ENCODE measurements at places on chromosomes 11 and 22.

GRCh38 chr22:37741312-37741795 is 44.5 kb downstream of the TRIOBP start:
- no peak for DNase-seq

- no peak for DNase-seq
Measured at GRCh38 chr11:70810133-70810532, 411.8 kb downstream of the CTTN start.

GRCh38 chr11:78987748-78988147 is 413.1 kb upstream of the NARS2 start:
- no peak for DNase-seq

GRCh38 chr11:111814106-111814505 is 47.9 kb upstream of the PPP2R1B start:
- no peak for DNase-seq

DNA sequence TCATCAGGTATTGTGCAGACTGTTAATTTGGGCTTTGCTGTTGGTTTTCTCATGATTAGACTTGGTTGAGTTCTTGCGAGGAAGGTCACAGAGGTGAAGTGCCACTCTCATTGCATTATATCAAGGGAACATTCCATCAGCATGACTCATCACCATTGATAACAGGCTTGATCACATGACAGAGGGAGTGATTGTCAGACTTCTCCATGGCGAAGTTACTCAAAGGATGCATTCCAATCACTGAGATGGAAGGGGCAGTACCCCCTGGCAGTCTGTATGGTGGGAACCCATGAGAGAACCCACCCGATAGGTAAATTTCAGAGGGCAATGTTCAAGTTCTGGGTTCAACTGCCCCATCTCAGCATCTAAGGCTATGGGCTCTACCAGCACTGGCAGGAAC is 19.4 kb upstream of the P2RY2 start:
- DNase-seq = no peak

DNA sequence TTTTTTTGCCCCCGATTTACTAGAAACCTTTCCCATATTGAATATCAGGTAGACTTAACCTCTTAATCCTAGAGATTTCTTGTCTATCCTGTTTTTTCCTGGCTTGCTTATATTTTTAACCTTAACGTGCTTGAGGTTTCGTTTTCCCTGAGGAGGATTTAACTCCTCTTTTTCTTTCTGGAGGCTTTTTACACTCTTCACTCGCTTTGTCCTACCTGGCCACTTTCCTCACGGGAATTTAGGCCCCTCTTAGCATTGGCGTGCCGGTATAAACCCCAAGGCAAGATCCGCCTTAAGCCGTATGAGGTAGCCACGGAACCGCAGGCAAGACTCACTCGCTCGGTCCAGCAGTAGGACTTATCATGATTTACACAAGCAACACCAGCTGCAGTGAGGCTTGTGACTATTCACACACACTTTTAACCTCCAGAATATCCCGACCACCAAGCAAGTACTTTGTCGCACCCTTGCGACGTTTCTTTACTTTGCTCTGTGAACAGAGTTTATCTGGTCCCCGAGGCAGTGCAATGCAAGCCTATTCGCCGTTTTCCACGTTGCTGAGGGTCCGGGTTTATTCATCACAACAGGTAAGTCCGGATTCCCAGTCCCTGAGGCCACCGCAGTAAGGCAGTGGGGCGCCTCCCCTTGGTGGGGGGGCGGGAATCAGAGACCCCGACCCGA is 20.6 kb upstream of the ALDH3B2 start:
- DNase-seq = no peak

- DNase-seq = no peak
Measured at GRCh38 chr11:29025001-29025400, 916.8 kb downstream of the METTL15 start.

- no peak for DNase-seq
Measured at GRCh38 chr11:125090816-125091215, 20.6 kb downstream of the TMEM218 start.

- DNase-seq = no peak
Measured at GRCh38 chr22:42587588-42588175, 27.0 kb downstream of the POLDIP3 start.

DNA sequence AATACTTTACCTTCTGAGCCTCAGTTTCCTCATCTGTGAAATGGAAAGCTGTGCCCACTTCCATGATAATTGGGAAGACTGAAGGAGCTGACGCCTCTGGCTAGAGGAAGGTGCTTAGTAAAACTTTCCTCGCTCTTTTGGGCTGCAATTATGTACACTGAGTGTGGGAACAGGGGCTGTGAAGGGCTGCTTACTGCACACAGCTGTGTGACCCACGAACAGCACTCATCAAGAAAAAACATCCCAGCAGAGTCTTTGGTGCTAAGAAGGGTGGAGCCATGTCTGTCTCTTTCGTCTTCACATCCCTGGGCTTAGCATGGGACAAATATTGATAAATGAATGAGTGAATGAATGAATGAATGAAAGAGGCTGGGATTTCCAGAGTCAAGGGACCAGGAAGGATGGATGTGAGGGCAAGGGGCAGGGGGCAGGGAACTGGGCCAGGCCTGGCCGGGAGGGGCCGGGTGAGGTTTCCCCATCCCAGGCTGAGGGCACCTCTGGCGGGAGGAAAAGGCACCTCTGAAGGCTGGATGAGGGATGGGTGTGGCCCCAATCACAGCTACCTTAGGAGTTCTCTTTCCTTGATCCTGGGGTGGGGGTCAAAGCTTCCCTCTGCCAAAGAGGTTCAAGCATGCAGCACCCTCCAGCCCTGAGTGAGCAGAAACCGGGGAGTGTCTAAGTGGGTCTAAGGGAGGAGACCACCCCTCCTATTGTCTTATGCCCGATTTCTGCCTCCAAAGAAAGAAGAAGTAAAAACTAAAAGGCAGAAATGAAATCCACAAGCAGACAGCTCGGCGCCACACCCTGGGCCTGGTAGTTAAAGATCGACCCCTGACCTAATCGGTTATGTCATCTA is 9.2 kb upstream of the CD5 start:
- no peak for DNase-seq

DNA sequence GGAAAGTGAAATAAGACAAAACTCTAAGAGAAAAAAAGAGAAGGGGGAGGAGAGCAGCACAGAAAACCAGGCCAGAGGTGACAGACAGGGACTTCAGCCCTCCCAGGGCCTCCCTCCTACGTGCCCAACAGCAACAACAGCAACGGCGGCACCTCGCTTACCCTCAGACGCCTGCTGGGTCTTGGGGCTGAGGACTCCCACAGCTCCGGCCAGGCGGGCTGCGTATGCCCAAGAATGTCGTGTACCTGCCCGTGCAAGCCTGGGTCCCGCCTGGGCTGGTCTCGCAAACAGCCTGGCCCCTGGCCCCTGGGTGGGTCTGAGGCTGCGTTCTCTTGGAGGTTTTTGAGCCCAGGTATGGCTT is 30.5 kb downstream of the ARAP1 start:
- no peak for DNase-seq

GRCh38 chr11:78810559-78811009 is 235.9 kb upstream of the NARS2 start:
- no peak for DNase-seq

- DNase-seq = no peak
Measured at GRCh38 chr11:9123595-9124304, 32.4 kb upstream of the SCUBE2 start.
